Esophagus muscularis mucosa (tissue), 4 donors: ENCODE measurements at places on chromosomes 11 and 22. TPM values are rescaled to one million over a fixed set of nuclear protein-coding genes. Genes with fewer than 3 reads are reported as not detected.

The PDE2A gene
- 68.8 TPM for total RNA-seq

The LMO2 gene
- total RNA-seq, result 15.7 TPM

The BIK gene
- total RNA-seq, result 0.32 TPM

The RFPL2 gene
- total RNA-seq, result not detected

The OR8A1 gene
- total RNA-seq, result not detected

The UPK3A gene
- not detected for total RNA-seq

The MYO7A gene
- 4.9 TPM for total RNA-seq

The SERHL2 gene
- total RNA-seq, result 3.1 TPM

- peaks cover 6% of the 10 kb centered on the region for H3K4me1 ChIP-seq
- H3K27me3 ChIP-seq, result no peaks in the 10 kb centered on the region
- no peak for DNase-seq
- H3K4me3 ChIP-seq, result no peak overlapping the region
- H3K27ac ChIP-seq, result no peak overlapping the region
- peaks cover 43% of the 10 kb centered on the region for H3K36me3 ChIP-seq
Observed at GRCh38 chr22:26461188-26461810, 22.3 kb downstream of the HPS4 start.

DNA sequence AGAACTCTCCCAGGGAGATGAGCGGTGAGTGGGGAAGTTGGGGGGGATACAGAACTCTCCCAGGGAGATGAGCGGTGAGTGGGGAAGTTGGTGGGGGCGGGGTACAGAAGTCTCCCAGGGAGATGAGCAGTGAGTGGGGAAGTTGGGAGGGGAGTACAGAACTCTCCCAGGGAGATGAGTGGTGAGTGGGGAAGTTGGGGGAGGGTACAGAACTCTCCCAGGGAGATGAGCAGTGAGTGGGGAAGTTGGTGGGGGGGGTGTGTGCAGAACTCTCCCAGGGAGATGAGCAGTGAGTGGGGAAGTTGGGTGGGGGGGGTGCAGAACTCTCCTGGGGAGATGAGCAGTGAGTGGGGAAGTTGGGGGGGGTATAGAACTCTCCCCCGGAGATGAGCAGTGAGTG, 186.5 kb downstream of the SHANK2 start:
- H3K4me1 ChIP-seq, result no peaks in the 10 kb centered on the region
- H3K27me3 ChIP-seq, result no peaks in the 10 kb centered on the region
- no peak for DNase-seq
- no peaks in the 10 kb centered on the region for H3K36me3 ChIP-seq
- no peak overlapping the region for H3K27ac ChIP-seq
- no peak overlapping the region for H3K4me3 ChIP-seq

DNA sequence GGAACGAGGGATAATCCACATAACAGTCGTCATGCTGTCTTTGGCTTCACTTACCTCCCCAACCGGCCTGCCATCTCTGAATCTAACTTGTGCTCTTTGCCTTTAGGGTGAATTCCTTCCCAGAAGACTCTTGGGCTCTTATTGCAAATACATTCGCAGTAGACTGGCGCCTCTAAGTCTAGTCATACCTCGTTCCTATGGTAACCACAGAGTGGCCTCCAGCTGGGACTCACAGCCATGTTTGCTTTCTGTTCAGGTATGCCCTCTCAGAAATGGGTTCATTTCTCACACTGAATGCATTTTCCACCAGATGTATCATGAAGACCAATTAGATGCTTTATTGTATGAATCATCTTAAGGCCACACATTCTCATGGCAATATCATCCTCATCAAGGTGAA, 112.7 kb downstream of the FAR1 start:
- no peaks in the 10 kb centered on the region for H3K4me1 ChIP-seq
- H3K36me3 ChIP-seq, result no peaks in the 10 kb centered on the region
- H3K4me3 ChIP-seq, result no peak overlapping the region

DNA sequence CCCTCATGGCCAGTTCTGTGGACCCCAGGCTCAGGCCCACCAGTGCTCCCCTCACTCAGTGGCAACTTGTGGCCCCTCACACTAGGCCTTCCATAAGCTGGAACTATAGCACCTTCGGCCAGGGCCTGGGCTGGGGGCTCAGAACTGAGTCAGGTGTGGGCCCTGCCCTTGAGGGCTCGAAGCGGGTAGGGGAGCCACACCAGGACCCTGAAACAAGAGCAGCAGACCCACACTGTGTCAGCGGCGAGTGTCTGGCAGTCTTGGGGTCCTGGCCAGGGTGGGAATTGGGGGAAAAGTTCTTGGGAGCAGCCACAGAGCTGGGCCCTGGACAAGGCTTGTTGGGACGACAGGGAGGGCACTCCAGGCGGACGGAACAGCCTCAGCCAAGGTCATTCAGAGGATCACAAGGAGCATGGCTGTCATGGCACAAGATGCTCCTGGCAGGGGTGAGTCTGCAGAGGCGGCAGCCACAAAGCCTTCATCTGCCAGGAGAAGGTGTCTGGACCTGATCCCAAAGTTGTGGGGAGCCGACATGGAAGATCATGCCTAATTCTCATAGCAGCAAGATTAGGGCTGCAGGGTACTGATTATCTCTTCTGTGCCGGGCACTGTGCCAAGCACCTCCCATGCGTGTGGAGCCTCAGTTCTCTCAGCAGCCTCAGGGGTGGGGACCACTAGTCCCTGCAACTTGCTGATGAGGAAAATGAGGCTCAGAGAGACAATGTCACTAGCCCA, 50.7 kb downstream of the SHISAL1 start:
- no peak for DNase-seq
- peaks cover 6% of the 10 kb centered on the region for H3K4me1 ChIP-seq
- H3K27ac ChIP-seq, result no peak overlapping the region
- H3K4me3 ChIP-seq, result no peak overlapping the region
- H3K27me3 ChIP-seq, result no peaks in the 10 kb centered on the region

DNA sequence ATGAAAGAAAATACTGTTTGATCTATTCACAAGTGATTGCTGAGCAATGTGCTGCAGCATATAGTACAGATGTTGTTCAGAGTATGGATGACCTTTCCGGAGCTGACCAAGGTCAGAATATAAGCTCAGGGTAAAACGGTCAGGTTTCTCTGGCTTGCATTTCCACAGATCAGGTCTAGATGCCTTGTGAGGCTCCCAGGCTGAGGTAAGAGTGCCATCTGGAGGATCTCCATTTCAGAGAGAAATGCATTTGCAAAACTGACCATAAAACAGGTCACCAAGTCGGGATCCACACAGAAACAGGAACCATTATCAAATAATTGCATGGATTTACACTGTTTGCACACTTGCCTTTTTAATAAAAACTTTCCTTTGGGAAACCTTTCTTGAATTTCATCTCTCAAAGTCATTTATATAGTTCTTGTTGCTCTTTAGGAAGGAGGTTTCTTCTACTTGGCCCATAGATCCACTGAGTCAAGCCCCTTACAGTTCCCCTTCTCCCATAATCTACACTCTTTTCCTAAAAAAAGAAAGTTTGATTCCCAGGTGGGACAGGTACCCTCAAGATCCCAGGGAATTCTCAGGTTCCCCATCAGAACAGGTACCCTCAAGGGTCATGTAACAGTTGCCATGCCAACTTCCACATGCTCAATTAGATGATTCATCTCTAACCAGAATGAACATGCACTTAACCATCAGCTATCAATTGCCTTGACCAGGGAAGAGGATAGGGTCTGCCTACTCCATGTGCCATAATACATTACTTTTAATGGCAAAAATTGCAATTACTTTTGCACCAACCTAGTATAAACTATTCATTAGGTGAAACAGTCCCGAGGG, 25.0 kb upstream of the TMPRSS5 start:
- H3K4me3 ChIP-seq, result no peak overlapping the region
- no peaks in the 10 kb centered on the region for H3K27me3 ChIP-seq
- no peak for DNase-seq
- H3K4me1 ChIP-seq, result no peaks in the 10 kb centered on the region
- H3K36me3 ChIP-seq, result peaks cover 35% of the 10 kb centered on the region

- no peak overlapping the region for H3K27ac ChIP-seq
- H3K4me3 ChIP-seq, result no peak overlapping the region
- H3K4me1 ChIP-seq, result peaks cover 30% of the 10 kb centered on the region
- no peaks in the 10 kb centered on the region for H3K27me3 ChIP-seq
- no peak for DNase-seq
- H3K36me3 ChIP-seq, result no peaks in the 10 kb centered on the region
Observed at GRCh38 chr11:125939081-125939521, 6.7 kb upstream of the VSIG10L2 start.

GRCh38 chr11:15909937-15910598, 446.3 kb downstream of the SOX6 start:
- H3K4me3 ChIP-seq, result no peak overlapping the region
- H3K36me3 ChIP-seq, result no peaks in the 10 kb centered on the region
- DNase-seq, result no peak
- H3K27me3 ChIP-seq, result no peaks in the 10 kb centered on the region
- H3K27ac ChIP-seq, result no peak overlapping the region
- H3K4me1 ChIP-seq, result no peaks in the 10 kb centered on the region

- peak overlapping the region; percentile 59 for H3K4me3 ChIP-seq
- no peaks in the 10 kb centered on the region for H3K36me3 ChIP-seq
- no peak overlapping the region for H3K27ac ChIP-seq
- peaks cover 67% of the 10 kb centered on the region for H3K27me3 ChIP-seq
- DNase-seq, result no peak
- peaks cover 21% of the 10 kb centered on the region for H3K4me1 ChIP-seq
Observed at GRCh38 chr22:43110927-43111623, 525 bp downstream of the BIK start.

DNA sequence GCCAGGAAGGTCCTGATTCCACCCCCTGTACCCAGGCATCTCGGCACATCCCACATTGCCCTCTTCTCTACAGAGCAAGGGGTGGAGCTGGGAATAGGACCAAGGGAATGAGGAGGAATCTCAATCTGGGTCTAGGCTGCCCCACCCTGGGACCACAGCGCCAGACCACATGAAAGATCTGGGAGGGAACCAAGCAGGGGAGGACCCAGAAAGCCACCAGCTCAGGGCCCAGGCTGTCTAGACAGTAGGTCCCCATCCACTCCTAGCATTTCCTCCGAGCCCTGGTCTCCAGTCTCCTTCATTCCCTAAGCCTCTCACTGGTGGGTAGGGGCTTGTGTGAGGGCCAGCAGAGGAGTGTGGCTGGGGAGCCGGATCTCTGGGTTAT, 11.6 kb downstream of the PHLDB1 start:
- H3K4me3 ChIP-seq, result no peak overlapping the region
- no peak for DNase-seq
- H3K27ac ChIP-seq, result peak overlapping the region; percentile 90
- no peaks in the 10 kb centered on the region for H3K27me3 ChIP-seq

- peak overlapping the region; percentile 48 for H3K4me3 ChIP-seq
- no peaks in the 10 kb centered on the region for H3K36me3 ChIP-seq
- no peaks in the 10 kb centered on the region for H3K27me3 ChIP-seq
- peaks cover 36% of the 10 kb centered on the region for H3K4me1 ChIP-seq
- peak overlapping the region; percentile 91 for H3K27ac ChIP-seq
- DNase-seq, result no peak
Observed at GRCh38 chr11:121721448-121721847, 268.7 kb upstream of the SORL1-AS1 start.

DNA sequence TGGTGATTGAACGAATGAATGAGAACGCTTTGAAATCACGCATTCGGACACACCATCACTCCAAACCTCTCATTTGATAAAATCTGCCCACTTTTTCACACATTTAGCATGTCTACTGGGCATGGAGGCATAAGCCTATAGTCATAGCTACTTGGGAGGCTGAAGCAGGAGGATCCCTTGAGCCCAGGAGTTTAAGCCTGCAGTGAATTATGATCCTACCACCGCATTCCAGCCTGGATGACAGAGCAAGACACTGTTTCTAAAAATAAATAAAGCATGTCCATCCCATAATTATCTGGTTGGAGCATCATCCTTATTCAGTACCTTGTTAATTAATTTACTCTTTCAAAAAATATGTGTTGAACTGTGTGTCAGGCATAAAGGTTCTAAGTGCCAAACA, 3.3 kb upstream of the PICALM start:
- no peak overlapping the region for H3K27ac ChIP-seq
- no peak overlapping the region for H3K4me3 ChIP-seq
- no peaks in the 10 kb centered on the region for H3K36me3 ChIP-seq
- DNase-seq, result no peak
- peaks cover 16% of the 10 kb centered on the region for H3K4me1 ChIP-seq

DNA sequence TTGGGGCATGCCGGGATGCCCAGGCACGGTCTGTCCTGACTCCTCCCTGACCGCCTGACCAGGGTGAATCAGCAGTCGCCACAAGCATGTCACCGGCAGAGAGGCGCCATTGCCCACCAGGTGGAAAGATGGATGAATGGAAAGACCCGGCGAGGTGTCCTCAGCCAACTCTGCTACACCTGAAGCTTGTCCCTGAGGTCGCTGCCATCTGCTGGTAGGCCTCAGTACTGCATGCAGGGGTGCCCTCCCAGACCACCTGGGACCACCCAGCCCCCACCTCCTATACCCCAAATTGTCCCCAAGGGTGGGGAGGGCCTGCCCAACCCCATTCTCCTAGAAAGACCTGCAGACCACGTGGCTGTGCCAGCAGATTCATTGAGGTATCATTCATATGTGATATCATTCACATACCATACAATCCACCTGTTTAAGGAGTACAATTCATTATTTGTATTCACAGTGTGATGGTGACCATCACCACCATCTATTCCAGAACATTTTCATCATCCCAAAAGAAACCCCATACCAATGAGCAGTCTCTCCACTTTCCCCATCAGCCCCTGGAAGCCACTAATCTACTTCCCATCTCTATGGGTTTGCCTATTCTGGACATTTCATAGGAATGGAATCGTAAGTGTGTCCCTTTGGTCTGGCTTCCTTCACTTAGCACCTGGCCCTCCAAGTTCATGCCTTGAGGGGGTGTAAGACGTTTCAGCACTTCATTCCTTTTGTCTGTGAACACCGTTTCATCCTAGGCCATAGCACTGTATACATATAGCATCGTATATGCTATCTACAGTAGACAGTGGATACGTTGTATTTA, 17.5 kb downstream of the FGF3 start:
- no peaks in the 10 kb centered on the region for H3K27me3 ChIP-seq
- no peaks in the 10 kb centered on the region for H3K36me3 ChIP-seq
- no peak for DNase-seq
- H3K4me3 ChIP-seq, result no peak overlapping the region

- no peaks in the 10 kb centered on the region for H3K36me3 ChIP-seq
- DNase-seq, result no peak
- H3K4me3 ChIP-seq, result no peak overlapping the region
- H3K27ac ChIP-seq, result no peak overlapping the region
- H3K27me3 ChIP-seq, result no peaks in the 10 kb centered on the region
Observed at GRCh38 chr11:3353066-3353465, 25.9 kb downstream of the ZNF195 start.
